ENCODE measurements at places on chromosomes 3 and 15. TPM values are rescaled to one million over a fixed set of nuclear protein-coding genes. Genes with fewer than 3 reads are reported as not detected.

The HTR3E gene
- not detected for total RNA-seq

The SERINC4 gene
- total RNA-seq: 0.12 TPM

The LDHAL6B gene
- not detected for total RNA-seq

The ILDR1 gene
- total RNA-seq: not detected

The OXTR gene
- total RNA-seq: 0.23 TPM

The CPLX3 gene
- total RNA-seq: 0.07 TPM

The NPAP1 gene
- total RNA-seq: not detected

The TIMP4 gene
- 4.7 TPM for total RNA-seq

The TEX55 gene
- total RNA-seq: not detected

The GOLGA6B gene
- not detected for total RNA-seq

The FOXB1 gene
- total RNA-seq: 0.09 TPM

The SLC6A6 gene
- total RNA-seq: 123 TPM

The MKRN3 gene
- total RNA-seq: not detected

The CCR8 gene
- not detected for total RNA-seq

The C2CD4B gene
- total RNA-seq: 0.32 TPM

The INKA1 gene
- 0.26 TPM for total RNA-seq

The PRR20G gene
- not detected for total RNA-seq

The DUOXA1 gene
- 0.98 TPM for total RNA-seq

The EPHB3 gene
- not detected for total RNA-seq

The IL17RC gene
- 24.4 TPM for total RNA-seq

The MAGEF1 gene
- total RNA-seq: 13.1 TPM

The MESP2 gene
- not detected for total RNA-seq

The PDZRN3 gene
- 0.05 TPM for total RNA-seq

The PLA2G4E gene
- total RNA-seq: not detected

The CPB1 gene
- not detected for total RNA-seq

The CASR gene
- total RNA-seq: not detected

The KNG1 gene
- total RNA-seq: not detected

The DNAH12 gene
- not detected for total RNA-seq

The MYZAP gene
- not detected for total RNA-seq

The RTP4 gene
- not detected for total RNA-seq

The EXD1 gene
- total RNA-seq: not detected

The UNC13C gene
- not detected for total RNA-seq

The SLC28A2 gene
- total RNA-seq: not detected

The RHOV gene
- total RNA-seq: 0.14 TPM

The ZPLD1 gene
- not detected for total RNA-seq

The TAGLN3 gene
- total RNA-seq: not detected

The ROBO2 gene
- total RNA-seq: 0.05 TPM

The ACSBG1 gene
- not detected for total RNA-seq

The CBLB gene
- 17.8 TPM for total RNA-seq

The HES1 gene
- 17.7 TPM for total RNA-seq

The SEMA6D gene
- 0.02 TPM for total RNA-seq

The IL5RA gene
- total RNA-seq: not detected

The GOLGA8N gene
- total RNA-seq: 4.0 TPM

The ZFAND6 gene
- 81.4 TPM for total RNA-seq

The C3orf22 gene
- total RNA-seq: not detected

The TM6SF1 gene
- total RNA-seq: 0.37 TPM

The TP63 gene
- total RNA-seq: not detected

The TMEM158 gene
- 22.1 TPM for total RNA-seq

The CAND2 gene
- total RNA-seq: 0.12 TPM

The HEG1 gene
- 10.4 TPM for total RNA-seq

The RETNLB gene
- total RNA-seq: not detected

The COL7A1 gene
- 0.63 TPM for total RNA-seq

The SNX22 gene
- 0.09 TPM for total RNA-seq

The CCDC12 gene
- 40.5 TPM for total RNA-seq

The ISLR gene
- total RNA-seq: not detected

Data from NCI-H460 (cell line).